ENCODE measurements at places on chromosomes 7 and 10.

- DNase-seq = no peak
These were observed 89.2 kb downstream of the RBM20 start for GRCh38 chr10:110733218-110733952.

DNA sequence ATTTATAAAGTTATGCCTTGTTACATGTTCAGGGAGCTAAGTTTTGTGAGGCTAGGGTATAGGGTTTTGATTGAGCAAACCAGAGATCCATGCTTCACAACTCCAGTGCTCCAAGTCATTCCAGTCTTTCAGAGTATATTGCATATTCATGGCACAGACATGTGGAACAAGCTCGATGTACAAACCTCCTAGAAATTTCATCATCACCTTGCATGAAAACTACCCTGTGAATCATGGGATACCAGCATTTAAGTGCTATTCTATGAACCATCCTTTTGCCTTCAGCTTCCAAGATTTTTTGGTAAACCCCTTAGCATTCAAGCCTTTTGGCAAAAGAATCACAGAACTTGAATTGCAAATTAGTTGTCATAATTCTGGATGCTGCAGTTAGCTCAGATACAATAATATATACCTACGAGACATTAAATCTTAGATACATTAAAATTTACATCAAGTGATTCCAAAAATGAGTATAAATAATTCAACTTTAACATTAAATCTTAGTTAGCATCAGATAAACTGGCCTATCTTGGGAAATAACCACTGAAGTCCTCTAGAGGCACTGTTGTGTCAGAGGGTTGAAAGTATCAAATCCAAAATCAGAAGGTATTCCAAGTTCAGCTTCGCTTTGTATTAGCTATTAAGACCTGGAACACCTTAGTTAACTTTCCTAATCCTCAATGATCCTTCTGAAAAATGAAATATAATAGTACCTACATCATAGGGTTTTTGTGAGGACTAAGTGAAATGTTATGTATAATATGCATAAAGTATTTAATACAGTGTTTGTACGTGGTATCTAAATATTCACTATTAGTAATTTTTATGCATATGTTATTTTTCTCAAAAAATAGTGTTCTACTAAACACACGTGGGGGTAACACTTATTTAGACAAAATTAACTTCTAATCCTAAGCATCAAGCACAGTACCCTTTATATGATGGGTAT lies 55.5 kb upstream of the CABCOCO1 start:
- no peak for DNase-seq

GRCh38 chr10:132075909-132076577 lies 10.3 kb downstream of the JAKMIP3 start:
- no peak for DNase-seq

DNA sequence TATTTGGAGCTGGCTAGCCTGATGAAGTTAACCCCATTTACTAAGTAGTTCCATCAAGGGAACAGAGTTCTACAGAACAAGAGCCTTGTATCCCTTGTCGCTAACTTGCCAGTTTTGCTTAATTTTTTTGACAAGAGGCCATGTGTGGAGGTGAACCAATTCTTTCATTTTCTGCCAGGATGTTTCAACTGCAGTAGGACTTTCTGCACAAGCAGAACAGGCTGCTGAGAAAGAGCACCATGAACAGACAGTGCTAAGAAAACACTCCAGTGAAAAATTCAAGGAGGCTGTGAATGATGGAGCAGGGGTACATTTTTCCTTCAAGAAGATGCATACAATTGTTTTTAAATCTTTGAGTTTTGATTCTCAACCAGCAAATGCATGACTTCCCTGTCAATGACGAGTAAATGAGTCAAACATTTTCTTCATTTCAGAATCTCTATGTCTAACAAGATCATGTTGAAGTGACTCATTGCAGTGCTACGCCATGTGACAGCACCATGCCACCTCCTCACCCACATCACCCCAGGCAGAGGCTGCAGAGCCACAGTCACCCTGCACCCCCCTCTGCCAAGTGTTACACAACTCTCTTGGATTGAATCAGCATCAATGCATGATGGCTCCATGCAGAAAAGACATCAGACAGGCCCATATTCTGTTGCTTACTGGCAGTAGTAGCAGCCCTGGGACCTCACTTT lies 193.1 kb downstream of the COBL start:
- DNase-seq = no peak

DNA sequence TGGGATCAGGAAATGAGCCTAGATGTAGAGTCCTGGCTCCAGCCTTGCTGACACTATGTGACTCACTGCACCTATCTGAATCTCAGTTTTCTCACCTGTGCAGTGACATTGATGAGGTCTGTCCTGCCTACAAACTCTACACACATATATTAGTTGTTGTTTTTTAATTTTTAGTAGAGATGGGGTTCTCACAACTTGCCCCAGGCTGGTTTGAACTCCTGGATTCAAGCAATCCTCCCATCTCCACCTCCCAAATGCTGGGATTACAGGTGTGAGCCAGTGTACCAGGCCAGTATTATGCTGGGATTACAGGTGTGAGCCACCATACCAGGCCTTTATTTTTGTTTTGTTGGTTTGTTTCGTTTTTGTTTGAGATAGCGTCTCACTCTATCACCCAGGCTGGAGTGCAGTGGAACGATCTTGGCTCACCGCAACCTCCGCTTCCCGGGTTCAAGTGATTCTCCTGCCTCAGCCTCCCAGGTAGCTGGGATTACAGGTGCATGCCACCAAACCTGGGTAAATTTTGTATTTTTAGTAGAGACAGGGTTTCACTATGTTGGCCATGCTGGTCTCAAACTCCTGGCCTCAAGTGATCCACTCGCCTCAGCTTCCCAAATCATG lies 11.8 kb upstream of the DDIT4 start:
- DNase-seq = no peak

- DNase-seq = no peak
These were observed 14.0 kb downstream of the HABP2 start for GRCh38 chr10:113566888-113567287.

GRCh38 chr10:4241724-4242345 lies 456.8 kb upstream of the KLF6 start:
- no peak for DNase-seq

DNA sequence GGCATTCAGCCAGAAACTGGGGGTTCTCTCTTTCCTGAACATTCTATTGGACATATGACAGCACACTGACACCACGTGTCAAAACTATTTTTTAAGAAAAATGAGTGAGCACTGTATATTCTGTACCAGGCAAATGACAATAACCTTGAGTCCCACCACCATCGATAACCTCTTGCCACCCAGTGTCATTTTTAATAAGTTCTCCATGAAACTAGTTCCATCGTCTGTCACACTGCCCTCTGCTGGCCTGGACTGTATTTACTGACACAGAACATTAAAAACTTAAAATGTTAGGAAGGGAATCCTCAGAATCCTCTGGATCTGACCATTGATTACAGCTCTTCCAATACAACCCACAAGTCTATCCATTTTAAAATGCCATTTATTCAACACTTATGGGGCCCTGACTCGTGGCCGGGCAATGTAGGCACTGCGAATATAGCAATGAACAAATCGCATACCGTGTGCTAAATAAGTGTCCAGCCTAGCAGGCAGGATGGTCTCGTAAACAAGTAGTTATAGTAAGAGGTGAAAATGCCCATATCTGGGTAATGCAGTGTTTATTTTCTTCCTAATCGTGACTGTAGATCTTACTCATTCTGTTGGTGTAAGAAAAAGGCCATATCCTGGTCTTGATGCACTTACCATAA lies 35.9 kb upstream of the CACNB2 start:
- no peak for DNase-seq

- DNase-seq = no peak
These were observed 9.2 kb downstream of the AKR1B1 start for GRCh38 chr7:134449680-134450079.

GRCh38 chr7:134948736-134949135 lies 37.6 kb upstream of the AGBL3 start:
- DNase-seq = no peak

- DNase-seq = no peak
These were observed 38.8 kb upstream of the SHH start for GRCh38 chr7:155850766-155851678.

- no peak for DNase-seq
These were observed 694.8 kb downstream of the KCNMA1 start for GRCh38 chr10:76942628-76943416.

GRCh38 chr7:26278770-26279169 lies 12.9 kb upstream of the SNX10 start:
- no peak for DNase-seq

DNA sequence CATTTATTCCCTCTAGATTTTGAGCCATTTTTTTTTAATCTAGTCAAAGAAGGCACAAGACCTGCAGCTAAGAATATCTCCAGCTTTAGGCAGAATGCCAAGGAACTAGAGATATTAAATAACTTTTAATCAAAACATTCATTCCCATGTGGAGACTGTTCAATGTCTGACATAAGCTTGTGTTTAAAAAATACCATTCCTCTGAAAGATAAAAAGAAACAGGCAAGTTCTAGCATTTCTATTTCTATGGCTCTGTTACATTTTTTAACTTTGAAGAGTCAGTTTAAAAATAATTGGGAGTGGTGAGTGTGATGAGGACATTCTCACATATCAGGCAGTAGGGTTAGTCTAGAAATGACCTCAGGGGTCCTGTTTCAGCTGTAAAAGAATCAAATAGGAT lies 48.0 kb downstream of the RHOBTB1 start:
- no peak for DNase-seq
